ENCODE measurements at places on chromosomes 5 and 9.

DNA sequence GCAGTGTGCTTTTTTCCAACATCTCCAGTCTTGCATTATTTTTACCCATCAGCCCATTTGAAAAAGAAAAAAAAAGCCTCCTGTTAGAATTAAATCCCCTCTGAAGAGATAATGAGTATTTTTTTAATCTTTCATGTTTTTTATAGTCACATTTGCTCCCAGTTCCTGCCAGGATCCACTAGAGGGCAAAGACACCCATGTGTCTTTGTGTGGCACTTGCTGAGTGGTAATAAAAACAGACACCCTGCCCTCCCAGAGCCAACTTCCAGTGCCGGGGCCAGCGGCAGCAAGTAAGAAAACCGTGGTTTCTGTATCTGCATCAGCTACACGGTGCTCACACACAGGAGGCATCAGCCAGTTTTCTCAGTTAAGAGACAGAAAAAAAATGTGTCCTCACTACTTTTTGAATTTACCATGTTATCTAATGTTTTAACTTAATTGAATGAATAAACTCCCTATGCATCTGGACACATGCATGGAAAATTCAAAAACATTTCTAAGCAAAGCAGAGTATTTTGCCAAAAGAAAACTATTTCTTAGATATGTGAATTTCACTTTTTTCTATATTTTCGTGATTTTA is 70.2 kb upstream of the PLEKHG4B start:
- peak; percentile 27 for DNase-seq

- DNase-seq: peak; percentile 74
Measured at GRCh38 chr9:132241840-132242620, 80.2 kb downstream of the NTNG2 start.

- no peak for DNase-seq
Measured at GRCh38 chr5:147576646-147577535, 67.0 kb upstream of the DPYSL3 start.

- DNase-seq: no peak
Measured at GRCh38 chr5:165538065-165538464, 2032.6 kb downstream of the MAT2B start.

DNA sequence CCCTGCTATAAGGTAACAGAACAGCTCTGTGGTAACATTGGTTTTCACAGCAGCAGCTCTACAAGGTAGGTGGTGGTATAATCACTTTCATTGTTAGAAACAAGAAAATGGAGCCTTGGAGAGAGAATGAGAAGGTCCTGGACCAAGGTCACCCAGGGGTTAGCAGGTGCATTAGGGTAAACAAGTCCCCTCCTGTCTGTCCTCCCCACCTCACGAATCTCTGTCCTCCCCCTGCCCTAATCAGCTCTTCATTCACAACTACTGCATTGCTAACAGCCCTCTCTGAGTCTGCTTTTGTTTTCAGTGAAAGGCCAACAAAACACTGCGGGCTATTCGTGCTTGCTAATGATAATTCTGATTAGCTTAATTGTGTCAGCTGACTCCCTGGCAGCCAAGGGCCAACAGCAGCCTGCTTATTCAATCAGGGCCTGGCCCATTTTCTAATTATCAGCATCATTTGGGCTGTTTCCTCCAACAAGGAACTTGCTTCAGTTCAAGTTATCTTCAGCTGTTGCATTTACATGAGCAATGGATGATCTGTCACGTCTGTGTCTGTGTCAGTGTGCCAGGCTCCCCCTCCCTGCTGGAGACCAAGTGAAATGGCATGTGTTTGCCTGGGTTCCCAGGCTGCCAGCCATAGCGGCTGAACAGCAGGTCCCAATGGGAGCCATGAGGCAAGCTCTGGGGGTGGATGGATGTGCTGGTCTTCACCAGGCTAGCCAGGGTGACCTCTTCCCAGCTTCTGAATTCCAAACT is 56.7 kb upstream of the EQTN start:
- no peak for DNase-seq

DNA sequence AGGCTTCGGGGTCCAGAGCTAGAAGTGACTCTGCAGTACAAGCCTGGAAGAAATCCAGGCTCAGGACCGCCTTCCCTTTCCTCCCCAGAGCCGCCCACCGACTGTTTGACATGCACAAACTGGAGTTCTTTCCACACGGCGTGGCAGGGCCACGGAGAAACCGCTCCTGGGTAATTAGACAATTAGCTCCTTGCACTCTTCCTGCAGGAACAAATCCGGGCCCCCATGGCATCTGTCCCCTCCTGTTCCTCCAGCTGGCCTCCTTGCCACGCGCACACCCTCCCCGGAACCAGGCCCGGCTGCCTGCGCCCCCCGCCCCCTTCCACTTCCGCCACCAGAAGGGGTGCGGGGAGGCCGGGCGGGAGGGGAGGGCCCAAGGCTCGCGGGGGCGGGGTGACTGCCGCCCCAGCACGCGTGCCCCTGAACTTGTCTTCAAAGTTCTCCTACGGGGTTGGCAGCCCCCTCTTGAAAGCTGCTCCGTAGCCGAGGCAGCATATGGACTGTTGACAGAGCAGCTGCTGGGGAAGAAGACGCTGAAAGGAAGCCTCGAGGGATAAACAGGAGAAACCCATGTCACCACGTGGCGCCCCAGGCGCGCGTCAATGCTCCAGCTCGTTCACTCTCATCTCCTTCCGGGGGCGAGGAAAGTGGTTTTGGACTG is 74.3 kb downstream of the SEC61B start:
- no peak for DNase-seq

- no peak for DNase-seq
Measured at GRCh38 chr5:148085310-148085709, 21.5 kb downstream of the SPINK5 start.

DNA sequence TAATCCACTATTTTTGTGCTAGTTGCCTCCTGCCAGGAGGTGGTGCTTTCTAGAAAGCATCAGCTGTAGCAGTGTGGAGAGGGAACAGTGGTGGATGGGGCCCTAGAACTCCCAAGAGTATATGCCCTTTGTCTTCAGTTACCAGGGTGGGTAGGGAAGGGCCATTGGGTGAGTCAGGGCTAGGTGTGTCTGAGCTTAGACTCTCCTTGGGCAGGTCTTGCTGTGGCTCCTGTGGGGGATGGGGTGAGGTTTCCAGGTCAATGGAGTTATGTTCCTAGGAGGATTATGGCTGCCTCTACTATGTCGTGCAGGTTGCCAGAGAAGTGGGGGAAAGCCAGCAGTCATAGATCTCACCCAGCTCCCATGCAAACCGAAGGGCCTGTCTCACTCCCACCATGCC is 11.3 kb upstream of the ADAMTS12 start:
- no peak for DNase-seq

DNA sequence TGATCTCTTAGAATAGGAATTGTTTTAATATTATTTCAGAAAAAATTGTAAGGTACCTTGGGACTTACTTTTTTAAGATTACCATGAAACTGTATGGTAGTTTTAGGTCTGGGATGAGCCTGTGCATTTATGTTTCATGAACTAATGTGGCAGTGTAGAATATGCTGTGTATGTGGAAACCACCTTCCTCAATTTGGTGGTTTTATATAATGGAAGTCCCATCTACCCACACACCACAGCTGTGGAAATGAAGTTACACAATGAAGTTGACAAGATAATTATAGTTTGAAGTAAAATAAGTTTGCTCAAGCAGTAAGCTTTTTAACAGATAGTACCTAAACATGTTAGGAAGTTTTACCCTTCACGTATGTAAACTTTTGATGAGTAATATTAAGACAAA is 24.4 kb downstream of the WDR36 start:
- DNase-seq: no peak

DNA sequence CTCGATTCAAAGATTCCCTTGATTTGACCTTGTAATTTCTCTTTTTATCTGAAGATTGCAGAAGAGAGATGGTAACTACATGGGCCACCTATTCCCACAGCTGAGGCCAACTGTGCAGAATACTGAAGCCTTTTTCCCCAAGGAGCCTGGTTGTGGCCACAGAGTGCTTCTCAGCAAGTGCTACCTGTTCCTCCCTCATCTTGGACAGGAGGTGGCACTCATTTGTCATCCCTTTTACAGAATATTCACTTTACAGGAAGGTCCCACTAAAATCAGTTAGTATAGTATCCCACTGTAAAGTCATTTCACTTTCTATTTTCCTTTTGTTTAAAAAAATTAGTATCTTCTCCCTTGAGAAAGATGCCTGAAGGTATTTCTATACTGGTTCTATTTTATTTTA is 346.4 kb downstream of the ARL15 start:
- no peak for DNase-seq

- no peak for DNase-seq
Measured at GRCh38 chr5:56656846-56657726, 158.3 kb upstream of the MAP3K1 start.

DNA sequence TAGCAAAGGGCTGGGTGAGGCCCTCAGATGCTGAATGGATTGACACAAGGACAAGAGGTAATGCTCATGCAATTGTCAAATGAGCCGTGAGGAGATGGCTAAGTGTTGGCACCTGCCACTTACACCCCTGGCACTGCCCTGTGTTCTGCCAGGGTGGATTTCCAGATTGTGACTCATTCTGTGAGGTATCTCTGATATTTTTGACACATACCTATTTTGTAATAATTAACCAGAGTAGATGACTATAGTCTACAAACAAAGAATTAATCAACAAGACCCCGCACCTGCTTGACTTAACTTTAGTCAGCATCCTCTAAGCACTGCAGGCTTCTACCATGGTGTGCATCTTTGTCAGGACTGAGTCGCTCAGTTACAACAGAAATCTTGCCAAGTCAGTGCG is 200.8 kb downstream of the DIRAS2 start:
- no peak for DNase-seq

DNA sequence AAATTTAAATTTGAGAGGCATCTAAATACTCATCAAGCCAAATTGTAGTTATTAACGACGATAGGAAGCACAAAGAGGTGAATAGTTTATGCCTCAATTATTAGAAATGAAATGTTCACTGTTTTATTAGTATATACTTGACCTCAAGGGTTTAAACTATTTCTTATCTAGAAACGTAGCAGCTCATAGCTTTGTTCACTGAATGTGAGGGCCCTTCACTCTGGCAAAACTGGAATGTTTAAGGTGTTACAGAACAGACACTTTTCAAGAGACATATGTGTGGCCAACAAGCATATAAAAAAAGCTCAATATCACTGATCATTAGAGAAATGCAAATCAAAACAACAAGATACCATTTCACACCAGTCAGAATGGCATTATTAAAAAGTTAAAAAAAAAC is 151.2 kb upstream of the KCNN2 start:
- DNase-seq: no peak

- no peak for DNase-seq
Measured at GRCh38 chr9:70531311-70531710, 116.9 kb upstream of the KLF9 start.

DNA sequence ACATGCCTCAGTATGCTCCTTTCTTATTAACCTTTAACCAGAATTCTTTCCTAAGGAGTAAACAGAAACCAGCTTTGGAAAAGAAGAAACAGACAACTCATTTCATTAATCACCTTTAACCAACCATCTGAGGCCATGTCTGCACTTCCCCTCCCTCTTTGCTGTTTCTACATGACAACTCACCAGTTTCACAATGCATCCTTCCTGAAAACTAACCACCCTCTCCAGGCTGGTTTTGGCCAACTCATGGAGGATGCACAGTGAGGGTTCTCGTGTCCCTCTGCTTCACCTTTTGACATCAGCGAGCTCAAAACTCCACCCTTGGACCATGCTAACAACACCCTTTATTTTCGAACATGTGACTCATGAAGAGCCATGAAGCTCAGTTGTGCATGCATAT is 244.1 kb downstream of the ELAVL2 start:
- DNase-seq: no peak

GRCh38 chr5:5350101-5350500 is 72.4 kb upstream of the ICE1 start:
- DNase-seq: no peak

GRCh38 chr9:86614871-86615849 is 260.9 kb upstream of the TUT7 start:
- DNase-seq: peak; percentile 13

Data from OCI-LY7 (cell line).